Activated CD4-positive, alpha-beta T cell treated with anti-CD3 and anti-CD28 coated beads, Interleukin-2, amount 50 U/mL, for 1 hour (primary cell): ENCODE measurements at places on chromosomes 2 and 18.
A peak's percentile ranks its signal among the peaks of the same experiment; 100 is the strongest.

- no peak for DNase-seq
Measured at GRCh38 chr18:45932708-45933107, 34.4 kb downstream of the EPG5 start.

DNA sequence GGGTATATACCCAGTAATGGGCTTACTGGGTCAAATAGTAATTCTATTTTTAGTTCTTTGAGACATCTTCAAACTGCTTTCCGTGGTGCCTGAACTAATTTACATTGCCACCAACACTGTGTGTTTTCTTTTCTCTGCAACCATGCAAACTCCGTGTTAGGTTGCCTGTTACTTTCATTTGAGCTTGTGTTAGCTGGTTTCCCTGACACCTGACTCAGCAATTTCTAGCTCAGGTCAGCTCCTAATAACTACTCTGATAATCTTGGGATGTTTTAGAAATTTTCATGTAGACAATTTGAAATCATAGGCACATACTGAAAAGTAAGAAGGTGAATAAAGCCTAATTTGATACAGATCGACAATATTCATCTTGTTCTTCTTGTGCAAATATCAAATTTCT lies 132.3 kb downstream of the ADCYAP1 start:
- DNase-seq = no peak

DNA sequence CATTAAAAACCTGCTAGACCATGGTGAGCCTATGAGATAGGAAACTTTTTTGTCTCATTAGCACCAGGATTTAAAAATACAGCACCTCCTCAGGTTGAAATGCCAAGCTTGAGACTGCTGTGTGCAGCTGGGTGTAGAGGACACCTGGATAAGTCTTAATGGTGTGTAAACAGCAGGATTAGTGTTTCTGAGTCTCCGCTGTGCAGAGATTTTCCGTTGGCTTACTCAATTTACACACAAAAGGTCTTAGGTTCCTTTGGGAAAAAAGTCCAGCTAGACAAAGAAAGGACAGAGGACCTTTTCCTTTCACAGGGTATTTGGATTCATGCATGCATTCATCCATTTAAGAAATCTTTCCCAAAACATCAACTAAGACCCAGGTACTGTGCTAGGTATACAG lies 168.1 kb downstream of the NRXN1 start:
- DNase-seq = no peak

- DNase-seq = no peak
Measured at GRCh38 chr2:156077041-156077742, 255.3 kb downstream of the NR4A2 start.

DNA sequence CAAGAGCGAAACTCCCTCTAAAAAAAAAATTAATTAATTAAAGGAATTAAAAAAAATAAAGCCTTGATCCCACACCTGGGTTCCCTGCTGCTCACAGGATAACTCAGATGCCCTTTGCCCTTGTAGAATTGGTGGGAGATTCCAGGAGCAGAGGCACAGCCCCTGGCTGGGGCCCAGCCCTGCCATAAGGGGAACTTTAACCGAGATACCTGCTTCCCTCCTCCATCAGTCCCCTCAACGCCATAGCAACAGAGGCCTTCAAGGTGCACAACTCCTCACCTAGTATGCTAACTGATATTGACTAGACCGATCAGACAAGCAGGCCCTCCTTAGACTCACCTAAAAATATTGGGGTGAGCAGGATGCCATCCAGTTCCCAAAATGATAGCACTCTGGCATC lies 23.6 kb downstream of the TEX44 start:
- DNase-seq = no peak

GRCh38 chr2:147135376-147135775 lies 709.5 kb upstream of the ACVR2A start:
- no peak for DNase-seq

DNA sequence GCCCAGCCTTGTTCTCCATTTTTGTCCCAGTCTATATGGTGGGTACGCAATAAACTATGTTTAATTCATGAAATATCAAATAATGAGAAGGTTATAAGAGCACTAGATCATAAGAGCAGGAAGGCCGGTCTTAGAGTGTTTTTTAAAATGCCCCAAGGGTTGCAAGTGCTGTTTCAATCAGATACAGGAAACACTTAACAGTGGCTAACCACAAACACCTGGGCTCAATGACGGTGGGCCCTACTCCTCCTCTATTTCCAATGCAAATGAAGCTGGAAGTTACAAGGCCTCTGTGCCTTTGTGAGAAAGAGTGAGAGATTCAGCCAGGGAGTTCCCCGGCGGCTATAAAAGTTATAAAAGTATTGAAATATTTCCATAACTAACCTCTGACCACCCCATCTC lies 18.9 kb upstream of the WDR33 start:
- DNase-seq = peak; percentile 43

DNA sequence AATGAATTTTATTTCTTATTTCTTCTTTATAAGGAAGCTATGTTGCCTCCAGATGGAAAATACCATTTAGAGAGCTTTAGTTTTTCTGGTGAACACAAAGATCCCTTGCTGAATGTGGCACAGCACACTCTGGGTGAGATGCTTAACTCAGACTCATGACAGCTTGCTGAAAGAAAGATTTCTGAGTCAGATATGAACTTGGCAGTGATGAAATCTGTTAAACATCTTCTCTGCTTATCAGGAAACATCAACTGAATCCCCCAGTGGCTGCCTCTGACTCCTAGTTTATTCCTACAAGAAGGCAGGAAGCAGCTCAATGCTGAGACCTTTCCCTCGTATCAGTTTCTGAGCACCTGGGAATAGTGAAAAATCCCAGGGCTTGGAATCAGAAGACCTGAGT lies 162.8 kb downstream of the OSR1 start:
- DNase-seq = no peak

DNA sequence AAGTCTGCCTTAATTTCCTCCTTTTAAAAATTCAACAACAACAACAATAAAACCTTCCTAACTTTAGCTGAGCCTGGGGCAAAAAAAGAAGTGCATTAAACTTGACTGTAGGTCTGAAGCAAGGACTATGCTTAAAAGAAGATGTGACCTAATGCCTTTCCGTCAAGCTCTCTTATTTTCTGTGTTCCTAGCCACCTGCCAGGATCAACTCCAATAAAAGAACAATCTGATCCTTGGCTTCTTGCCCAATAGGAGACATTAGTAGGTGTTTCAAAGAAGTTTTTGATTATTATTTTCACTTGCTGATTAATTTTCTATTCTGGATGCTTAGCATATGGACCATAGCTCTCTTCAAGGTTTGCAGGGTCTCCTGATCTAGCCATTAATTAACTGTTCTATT lies 237.5 kb downstream of the STK39 start:
- no peak for DNase-seq

DNA sequence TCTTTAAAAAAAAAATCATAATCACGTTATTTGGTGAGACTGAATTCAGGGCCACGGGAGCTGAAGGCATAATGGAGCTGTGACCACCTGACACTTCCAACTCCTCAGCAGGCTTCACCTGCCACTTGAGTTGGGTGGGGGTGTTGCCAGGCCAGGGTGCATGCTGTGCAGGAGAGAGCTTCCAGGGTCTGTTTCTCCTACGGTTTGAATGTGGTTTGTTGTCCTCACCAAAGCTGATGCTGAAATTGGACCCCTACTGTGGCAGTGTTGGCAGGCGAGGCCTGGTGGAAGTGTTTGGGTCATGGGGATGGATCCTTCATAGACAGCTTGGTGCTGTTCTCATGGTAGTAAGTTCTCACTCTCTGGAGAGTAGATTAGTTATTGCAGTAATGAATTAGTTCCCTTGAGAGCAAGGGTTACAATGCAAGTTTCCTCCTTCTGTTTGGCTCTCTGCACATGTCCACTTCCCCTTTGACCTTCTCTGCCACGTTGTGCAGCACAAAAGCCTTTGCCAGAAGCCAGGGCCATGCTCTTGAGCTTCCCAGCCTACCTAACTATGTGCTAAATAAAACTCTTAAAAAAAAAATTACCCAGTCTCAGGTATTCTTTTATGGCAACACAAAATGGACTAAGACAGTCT lies 38.3 kb upstream of the ANKRD44 start:
- no peak for DNase-seq

DNA sequence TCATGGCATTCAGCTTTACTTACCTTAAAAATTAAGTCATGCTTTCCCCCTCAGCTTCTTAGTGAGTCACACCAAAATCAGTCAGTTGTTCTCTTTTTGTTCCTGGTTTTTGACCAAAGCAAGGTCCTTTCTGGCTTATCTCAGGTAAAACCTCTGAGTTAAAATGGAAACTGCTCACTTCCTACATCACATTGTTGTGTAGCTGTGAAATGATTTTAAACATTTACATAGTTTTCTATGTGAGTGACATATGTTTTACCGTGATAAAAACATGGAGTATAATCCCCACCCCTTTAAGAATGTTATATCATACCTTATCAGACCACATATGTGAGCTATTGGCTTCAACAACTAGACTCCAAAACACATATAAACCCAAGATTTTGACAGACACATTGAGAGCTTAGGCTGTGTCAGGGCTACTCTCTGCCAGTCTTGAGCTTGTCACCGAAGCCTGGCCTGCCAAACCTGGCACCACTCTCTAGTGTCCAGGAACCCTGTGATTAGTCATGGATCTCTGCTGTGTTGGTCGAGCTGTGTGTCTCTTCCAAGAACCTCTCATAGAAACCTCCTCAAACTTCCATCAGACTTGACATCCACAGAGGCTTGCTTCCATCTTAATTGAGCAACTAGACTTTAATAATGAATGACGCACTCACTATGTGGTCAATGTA lies 294.5 kb upstream of the FBXO11 start:
- no peak for DNase-seq

GRCh38 chr2:101524806-101525430 lies 50.0 kb upstream of the RFX8 start:
- no peak for DNase-seq

DNA sequence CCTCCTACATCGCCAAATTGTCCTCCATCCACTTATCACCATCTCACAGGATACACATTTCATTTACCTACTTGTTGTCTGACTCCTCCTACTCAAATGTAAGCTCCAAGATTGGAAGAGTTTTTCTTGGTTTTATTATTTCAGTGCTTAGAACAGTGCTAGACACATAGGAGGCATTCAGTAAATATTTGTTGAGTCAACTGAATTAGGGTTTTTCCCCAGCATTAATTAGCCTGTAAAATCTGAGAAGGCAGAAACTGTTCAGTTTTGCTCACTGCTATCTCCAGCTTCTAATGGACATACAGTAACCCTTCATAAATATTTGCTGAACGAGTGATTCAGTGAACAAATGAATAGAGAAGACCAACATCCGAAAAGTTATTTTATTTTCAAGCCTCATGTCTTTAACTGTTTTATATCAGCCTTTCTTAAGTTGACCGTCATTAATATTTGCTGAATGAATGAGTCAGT lies 800 bp downstream of the TTC21B start:
- no peak for DNase-seq

- no peak for DNase-seq
Measured at GRCh38 chr2:48474574-48475298, 55.2 kb upstream of the STON1 start.

- no peak for DNase-seq
Measured at GRCh38 chr2:72780477-72780876, 45.4 kb downstream of the EXOC6B start.

GRCh38 chr2:25079050-25079635 lies 37.3 kb downstream of the EFR3B start:
- no peak for DNase-seq

- DNase-seq = no peak
Measured at GRCh38 chr2:76268484-76268883, 557.8 kb upstream of the GCFC2 start.

GRCh38 chr18:75088021-75088506 lies 120.9 kb downstream of the PTGR3 start:
- no peak for DNase-seq

- no peak for DNase-seq
Measured at GRCh38 chr2:213238753-213239495, 45.3 kb upstream of the SPAG16 start.

DNA sequence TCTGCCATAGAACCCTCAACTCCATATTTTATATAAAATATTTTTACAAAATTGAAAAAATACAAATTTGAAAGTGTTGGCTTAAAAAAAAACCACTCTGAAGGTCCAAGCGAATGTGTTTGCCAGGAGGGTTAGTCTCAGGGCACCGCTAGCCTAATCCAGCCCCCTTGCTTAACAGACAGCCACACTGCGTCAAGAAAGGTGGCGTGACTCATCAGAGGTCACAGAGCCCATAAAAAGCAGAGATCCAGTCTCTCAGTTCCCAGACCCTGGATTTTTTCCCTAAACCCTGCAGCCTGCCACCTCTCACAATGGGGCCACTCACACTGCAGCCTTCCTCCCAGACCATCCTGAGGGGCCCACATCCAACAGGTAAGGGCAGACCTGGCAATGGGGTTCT lies 3.9 kb upstream of the TNS1 start:
- DNase-seq = no peak

DNA sequence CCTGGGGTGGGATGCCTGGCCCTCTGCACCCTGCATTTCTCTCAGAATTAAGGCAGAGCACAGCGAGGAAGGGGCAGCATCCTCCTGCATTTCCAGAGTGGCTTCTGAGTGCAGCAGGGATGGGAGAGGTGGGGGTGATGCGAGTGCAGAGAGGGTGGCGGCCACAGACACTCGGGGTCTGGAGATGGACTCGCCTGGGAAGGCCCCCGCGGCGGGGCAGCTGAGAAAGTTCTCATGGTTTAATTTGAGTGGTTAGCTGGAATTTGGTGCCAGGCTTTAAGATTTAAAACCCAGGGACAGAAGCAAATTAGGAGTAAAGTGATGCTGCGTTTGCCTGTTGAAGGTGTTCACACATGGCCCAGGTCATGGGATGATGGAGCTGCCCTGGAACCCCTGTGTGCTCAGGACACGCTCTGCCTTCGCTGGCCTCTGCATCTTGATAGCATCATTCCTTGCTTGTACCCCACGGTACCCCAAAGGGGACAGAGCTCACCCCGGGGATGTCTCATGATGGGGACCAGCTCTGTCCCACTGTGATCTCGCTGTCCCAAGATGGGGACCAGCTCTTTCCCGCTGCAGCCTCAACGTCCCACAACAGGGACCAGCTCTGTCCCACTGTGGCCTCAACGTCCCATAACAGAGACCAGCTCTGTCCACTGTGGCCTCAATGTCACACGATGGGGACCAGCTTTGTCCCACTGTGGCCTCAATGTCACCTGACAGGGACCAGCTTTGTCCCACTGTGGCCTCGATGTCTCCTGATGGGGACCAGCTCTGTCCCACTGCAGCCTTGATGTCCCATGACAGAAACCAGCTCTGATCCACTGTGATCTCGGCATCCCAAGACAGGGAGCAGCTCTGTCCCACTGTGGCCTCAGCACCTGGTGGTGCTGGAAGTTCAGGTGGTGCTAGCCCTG lies 27.5 kb downstream of the TMEM18 start:
- no peak for DNase-seq
